ENCODE measurements at places on chromosomes 2 and 18. TPM values are rescaled to one million over a fixed set of nuclear protein-coding genes. Genes with fewer than 3 reads are reported as not detected.

DNA sequence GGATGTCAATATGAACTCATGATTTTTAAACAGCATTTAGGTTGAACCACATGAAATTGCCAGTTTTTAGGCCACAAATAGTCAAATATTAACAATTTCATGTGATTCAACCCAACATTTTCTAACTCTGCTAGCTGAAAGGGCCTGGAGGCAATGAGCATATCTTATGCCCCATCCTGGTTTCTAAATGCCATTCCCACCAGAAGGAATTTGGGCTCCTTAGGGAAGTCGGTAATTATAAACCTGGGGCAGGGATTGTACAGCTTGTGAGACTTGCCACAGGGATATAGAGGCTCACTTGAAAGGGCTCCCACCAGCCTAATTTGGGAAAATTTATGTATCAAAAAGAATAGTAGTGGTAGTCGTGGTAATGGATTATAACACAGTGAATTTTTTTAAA, 178.4 kb upstream of the ALPP start:
- H3K4me3 ChIP-seq: no peak overlapping the region
- peaks cover 16% of the 10 kb centered on the region for H3K36me3 ChIP-seq
- peaks cover 7% of the 10 kb centered on the region for H3K4me1 ChIP-seq

GRCh38 chr2:85503168-85503850, 35.7 kb upstream of the MAT2A start:
- peaks cover 4% of the 10 kb centered on the region for H3K27me3 ChIP-seq
- H3K4me3 ChIP-seq: no peak overlapping the region
- DNase-seq: no peak

DNA sequence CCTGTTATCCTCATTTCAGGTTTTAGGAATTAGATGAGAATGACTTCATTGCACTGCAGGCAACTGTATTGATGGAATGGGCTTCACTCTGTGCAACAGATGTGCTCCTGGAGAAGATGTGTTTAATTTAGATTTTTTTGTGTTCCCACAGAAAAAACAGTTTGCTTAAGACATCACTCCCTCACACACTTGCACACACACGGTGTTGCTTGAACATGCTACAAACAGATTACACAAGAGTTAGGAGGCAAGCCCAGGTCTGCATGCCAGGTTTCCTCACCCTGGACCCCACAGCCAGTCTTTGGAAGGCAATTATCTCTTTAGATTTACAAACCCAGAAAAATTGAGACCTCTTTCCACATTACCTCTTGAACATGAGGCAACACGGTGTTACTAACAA, 93.7 kb upstream of the KLHL29 start:
- no peaks in the 10 kb centered on the region for H3K36me3 ChIP-seq
- peaks cover 22% of the 10 kb centered on the region for H3K27me3 ChIP-seq
- DNase-seq: no peak
- H3K4me1 ChIP-seq: no peaks in the 10 kb centered on the region
- no peak overlapping the region for H3K27ac ChIP-seq

- H3K4me3 ChIP-seq: no peak overlapping the region
- peaks cover 31% of the 10 kb centered on the region for H3K4me1 ChIP-seq
- H3K27me3 ChIP-seq: no peaks in the 10 kb centered on the region
- H3K36me3 ChIP-seq: peaks cover 28% of the 10 kb centered on the region
- DNase-seq: no peak
Observed at GRCh38 chr2:9424447-9425164, 1.2 kb downstream of the CPSF3 start.

DNA sequence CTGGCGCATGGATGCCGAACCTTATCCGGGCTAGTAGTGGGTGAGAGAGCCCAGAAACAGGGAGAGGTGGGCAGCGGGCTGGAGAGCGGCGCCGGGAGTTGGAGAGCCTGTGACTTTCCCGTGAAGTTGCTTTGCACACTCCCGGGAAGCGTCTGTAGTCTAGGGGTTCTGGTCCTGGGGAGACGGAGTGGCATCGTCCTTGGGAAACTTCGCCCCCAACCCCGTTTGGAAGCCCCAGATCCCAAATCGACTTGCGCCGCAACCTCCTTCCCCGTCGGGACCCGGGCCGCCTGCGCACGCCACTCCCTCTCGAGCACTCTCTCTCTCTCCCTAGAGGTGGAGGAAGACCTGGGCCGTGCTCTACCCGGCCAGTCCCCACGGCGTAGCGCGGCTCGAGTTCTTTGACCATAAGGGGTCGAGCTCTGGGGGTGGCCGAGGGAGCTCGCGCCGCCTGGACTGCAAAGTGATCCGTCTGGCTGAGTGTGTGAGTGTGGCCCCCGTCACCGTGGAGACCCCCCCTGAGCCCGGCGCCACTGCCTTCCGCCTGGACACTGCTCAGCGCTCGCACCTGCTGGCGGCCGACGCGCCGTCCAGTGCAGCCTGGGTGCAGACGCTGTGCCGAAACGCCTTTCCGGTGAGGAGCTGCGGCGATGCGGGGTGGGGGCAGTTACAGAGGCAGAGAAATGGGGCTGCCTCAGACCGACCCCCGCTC, 456 bp downstream of the DOK1 start:
- peak overlapping the region; percentile 93 for H3K27ac ChIP-seq
- peaks cover 38% of the 10 kb centered on the region for H3K4me1 ChIP-seq
- H3K27me3 ChIP-seq: peaks cover 13% of the 10 kb centered on the region

- no peak overlapping the region for H3K27ac ChIP-seq
- DNase-seq: no peak
- H3K36me3 ChIP-seq: peaks cover 29% of the 10 kb centered on the region
- peaks cover 32% of the 10 kb centered on the region for H3K4me1 ChIP-seq
Observed at GRCh38 chr2:111156529-111156928, 35.8 kb downstream of the BCL2L11 start.

GRCh38 chr2:182951948-182952663, 85.7 kb upstream of the FRZB start:
- H3K27me3 ChIP-seq: no peaks in the 10 kb centered on the region
- peaks cover 11% of the 10 kb centered on the region for H3K36me3 ChIP-seq
- DNase-seq: peak; percentile 47
- H3K4me1 ChIP-seq: peaks cover 39% of the 10 kb centered on the region
- peak overlapping the region; percentile 18 for H3K4me3 ChIP-seq

Gene TOGARAM2
- total RNA-seq: 10.0 TPM

Gene PROM2
- total RNA-seq: 0.34 TPM

All from activated CD8-positive, alpha-beta T cell treated with anti-CD3 and anti-CD28 coated beads, Interleukin-2, amount 10 ng/mL, durations not matched to agents 7 days and 5 days (primary cell).